Small intestine (tissue), 16 donors: ENCODE measurements at places on chromosomes 1 and 21.

DNA sequence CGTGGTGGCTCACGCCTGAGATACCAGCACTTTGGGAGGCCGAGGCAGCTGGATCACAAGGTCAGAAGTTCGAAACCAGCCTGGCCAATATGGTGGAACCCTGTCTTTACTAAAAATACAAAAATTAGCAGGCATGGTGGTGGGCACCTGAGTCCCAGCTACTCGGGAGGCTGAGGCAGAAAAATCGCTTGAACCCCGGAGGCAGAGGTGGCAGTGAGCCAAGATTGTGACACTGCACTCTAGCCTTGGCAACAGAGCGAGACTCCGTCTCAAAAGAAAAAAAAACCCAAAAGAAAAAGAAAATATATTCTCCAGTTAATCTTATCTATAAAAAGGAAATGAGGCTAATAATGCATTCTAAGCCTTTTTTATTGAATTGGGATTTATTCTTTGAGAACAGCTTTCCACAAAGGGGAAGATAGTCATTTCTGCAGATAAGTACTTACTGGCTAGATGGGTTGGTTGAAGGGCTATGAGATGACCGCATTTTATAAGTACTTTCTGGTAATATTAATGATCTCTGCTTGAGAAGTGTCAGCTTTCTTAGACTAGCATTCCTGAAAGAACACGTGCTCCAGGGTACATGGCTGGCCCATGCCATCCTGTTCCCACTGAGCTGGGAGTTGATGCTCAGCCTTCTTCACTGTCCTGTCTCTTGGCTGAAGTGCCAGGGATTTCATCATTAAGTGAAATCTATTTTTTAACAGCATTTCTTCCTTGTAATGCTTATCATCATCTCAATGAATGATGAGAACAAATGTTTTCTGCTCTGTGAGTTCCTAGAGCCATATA lies 57.9 kb downstream of the SASS6 start:
- DNase-seq: no peak

GRCh38 chr1:9086045-9086444 lies 16.6 kb upstream of the SLC2A5 start:
- DNase-seq: no peak

DNA sequence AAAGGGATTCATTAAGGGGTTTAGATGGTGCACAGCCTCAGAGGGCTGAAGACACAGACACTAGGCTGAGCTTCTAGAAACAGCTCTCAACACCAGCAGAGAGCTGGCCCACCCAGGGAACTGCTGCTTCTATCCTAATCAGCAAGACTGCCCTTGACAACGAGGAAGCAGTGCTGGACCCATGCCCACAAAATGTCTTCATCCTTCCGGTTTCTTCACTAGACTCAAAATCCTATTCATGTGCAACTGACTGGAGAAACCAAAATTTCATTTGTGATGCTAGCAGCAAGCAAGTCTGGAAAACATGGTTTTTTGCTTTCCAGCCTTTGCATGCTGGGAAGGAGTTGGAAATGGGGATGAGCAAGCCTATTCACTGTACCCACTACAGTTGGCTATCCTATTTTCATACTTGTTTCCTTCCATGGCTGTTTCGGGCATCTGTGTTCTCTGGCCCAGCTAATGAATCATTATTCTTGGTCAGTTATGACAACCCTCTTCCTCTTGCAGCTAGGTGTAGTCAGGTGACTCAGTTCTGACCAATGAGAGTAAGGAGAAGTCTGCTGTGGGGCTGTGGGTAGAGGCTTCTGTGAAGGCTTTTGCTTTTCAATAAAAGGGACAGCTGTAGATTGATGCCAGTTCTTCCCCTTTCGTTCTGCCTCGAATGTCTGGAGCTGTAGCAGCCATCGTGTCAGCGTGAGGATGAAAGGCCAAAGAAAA lies 14.6 kb upstream of the TMEM61 start:
- DNase-seq: no peak

- no peak for DNase-seq
Measured at GRCh38 chr1:227131193-227131592, 187.1 kb downstream of the CDC42BPA start.

DNA sequence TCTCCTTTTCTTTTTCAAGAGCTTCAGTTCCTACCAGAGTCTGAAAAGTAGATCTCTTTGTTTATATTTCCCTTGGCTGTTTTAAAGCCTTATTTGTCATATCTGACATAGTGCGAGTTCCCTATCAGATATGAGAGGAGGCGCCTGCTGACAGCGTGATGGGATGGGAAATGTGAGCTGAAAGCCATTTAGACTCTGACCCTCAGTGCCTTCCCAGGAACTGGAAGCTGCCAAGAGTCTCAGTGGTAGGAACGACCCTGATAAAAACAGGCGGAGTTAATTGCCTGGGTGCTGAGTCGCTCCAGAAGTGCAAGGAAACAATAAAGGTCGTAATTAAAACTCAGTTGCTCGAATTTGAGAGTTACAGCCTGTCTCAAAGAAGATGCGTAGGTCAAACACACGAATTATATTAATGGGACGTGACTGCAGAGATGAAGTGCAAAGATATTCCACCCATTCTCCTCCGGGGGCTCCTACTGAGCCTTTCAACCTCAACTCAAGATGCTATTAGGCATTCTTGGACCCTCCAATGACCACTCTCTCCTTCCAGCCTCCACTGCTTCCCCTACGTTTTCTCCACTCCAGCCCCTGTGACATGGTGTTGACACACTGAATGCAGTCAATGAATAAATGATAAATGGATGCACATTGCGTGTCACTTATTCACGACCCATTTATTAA lies 84.6 kb downstream of the KAZN start:
- DNase-seq: peak; percentile 80

DNA sequence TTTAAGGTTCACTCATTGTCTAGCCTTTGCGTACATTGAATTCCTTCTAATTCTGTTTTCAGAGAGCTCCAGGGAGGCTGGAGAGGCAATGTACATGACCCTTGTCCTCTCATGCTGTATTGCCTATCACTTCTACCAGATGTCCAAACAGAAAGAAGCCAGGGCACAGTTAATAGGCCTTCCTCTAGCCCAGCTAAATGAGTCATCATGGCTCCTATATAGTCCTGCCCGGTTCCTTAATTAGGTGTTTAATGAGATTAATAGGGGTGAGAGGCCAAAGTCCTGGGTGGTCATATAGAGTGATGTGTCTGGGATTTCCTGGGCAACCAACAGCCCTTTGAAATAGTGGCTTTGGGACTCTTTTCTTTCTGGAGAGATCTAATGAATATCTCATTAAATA lies 76.3 kb downstream of the ZSCAN20 start:
- DNase-seq: no peak

DNA sequence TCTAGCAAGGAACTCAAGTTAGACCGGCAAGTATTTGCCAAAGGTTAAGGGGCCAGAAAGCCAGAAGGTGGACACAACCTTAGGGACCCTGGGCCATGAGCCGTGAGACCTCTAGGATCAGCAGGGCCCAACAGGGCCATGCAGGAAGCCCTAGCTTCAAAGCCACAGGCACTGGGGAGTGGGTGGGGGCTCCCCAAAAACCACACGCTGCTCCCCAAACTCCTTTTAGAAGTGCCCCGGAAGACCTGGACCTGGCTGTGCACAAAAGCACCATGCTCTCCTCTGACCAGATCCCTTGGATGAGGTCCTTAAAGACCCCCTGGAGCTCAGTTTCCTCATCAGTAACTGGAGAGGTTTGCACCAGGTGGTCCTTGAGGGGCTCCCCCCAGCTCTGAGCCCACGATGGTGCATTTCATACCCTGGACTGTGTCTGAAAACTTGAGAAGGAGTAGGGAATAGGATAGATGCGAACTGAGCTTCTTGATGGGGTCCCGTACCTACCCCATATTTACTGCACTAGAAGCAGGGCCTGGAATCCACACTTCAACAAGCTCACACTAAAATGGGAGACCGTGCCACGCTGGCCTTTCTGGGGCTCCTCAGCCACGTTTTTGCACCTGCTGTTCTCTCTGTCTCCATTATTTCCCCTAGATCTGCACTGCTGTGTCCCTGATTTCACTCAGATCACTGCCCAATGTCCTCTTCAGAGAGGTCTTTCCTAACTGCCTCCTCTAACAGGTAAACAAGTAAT lies 40.6 kb upstream of the LBR start:
- no peak for DNase-seq

DNA sequence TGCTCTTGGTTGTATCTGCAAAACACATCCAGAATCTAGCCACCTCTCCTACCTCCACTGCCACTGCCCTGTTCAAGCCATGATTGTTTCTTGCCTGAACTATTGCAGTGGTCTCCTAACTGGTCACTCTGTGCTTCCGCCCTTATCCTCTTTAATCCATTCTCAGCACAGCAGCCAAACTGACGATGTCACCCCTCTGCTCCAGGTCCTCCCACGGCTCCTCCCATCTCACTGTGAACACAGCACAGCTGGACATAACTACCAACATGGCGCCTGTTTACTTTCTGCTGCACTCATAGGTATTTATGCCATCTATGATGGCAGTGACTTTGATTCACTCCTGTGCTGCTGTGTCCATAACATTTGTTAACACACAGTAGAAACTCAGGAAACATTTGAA lies 406.7 kb downstream of the DISC1 start:
- DNase-seq: no peak

DNA sequence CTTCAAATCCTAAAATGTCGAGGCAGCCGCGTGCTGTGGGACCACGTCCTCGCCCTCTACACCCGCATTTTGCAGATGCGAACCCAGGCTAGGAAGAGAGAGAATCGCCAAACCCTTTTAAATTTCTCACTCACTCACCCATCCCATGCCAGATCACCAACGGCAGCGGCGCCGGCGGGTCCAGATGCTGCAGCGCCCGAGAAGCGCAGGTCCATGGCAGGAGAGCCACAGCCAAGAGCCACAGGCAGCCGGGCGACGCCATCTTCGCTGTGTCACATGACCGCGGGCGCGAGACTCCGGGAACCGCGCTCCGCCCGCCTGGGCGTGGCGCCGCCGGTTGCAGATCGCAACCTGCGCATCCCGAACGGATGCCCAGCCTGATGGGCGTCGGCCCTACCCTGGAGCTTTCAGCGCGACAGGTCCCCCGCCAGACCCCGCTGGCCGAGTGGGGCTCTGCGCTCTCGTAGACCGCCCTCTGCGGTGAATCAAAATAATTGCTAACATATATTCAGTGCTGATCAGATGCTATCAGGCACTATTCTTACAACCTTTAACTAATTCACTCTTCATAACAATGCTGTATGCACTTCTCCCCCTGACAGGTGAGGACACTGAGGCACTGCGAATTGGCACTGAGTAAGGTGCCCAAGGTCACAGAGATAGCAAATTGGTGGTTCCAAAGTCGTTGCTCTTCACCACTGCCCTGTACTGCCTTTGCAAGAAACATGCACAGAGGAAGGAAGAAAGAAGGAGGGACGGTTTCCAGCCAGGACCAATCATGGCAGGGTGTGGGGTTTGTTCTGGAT lies at the start of gene PPT1:
Gene PPT1, minus strand, starts transcription at position 276 of the 806 bp plus-strand sequence. Its CDS starts 14 bp downstream, at position 262.
- DNase-seq: peak; percentile 73

DNA sequence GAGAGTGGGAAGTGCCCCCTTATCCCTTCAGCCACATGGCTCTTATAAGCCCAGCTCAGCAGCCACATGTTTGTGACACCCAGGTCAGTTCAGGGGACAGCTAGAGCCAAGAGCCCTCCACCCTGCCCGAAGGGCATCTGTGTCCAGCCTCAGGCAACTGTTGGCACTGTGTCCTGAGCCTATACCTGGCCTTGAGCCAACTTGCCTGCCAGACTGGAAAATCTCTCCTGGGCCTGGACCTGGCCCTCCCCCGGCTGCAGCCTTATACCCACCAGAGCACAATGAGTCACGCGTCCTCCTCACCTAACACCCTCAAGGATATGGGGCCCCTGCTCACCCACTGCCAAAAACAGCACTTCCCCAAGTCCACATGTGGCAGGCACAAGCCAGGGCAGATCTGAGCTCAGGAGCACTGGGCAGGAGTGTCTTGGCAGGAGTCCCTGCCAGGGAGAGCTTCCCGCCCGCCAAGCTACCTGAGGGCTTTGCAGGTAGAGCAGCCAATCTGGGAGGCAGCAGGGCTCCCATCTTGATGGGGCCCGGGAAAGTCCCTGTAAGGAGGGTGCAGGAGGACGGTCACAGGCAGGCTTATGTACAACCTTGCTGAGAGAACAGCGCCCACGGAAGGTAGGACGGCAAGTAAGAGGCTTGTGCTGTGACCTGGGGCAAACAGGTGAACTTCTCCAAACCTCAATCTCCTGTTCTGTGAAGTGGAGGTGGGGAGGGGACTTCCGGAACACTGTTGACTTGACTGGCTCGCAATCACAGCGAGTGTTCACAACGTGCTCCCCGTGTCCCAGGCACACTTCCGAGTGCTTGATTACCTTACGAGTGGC lies 19.8 kb upstream of the HSPG2 start:
- peak; percentile 81 for DNase-seq

GRCh38 chr1:151855933-151856332 lies 2.4 kb upstream of the THEM5 start:
- no peak for DNase-seq

DNA sequence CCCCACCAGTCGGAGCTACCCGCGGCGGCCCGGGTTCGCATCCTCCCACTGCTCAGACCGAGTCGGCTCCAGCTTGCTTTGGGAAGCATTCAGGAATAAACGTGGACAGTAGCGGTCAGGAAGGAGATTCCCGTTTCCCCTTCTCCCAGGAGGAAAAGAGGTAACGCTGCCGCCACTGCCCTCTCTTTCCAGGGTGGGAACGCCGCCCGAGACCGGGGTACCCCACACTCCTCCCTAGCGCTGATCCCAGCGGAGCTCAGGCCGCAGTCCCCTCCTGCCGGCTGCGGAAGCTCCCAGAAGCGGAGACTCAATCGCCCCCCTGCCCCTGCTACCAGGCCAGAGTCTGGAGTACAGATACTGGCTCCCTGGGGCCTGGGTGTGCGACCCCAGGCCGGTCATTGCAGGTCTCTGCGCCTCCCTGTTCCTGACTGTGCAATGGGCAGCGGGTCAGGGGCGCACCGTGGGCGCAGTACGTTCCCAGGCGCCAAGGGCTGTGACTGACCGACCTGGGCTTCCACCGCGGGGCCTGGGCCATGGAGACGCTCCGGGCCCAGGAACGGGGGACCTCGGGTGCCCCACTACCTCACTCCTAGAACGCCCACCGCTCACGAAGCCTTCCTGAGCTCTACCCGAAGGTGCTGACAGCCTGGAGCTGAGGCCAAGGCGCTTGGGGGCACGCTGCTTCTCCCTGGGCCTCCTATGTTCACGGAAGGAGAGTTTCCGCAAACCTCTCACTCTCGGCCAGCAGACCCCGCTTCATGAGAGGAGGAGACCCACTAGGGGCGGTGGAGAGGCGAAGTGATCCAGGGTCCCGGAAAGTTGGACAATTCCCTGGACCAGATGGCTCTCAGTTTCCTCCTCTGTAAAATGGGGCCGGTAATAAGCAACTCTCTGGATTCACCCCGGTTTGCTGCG lies 7.8 kb downstream of the DMRTA2 start:
- DNase-seq: no peak

GRCh38 chr1:10734962-10735544 lies 61.4 kb downstream of the CASZ1 start:
- DNase-seq: peak; percentile 21

- DNase-seq: no peak
Measured at GRCh38 chr1:156684227-156684782, 7.1 kb upstream of the NES start.

- DNase-seq: peak; percentile 64
Measured at GRCh38 chr1:86703696-86704457, 499 bp upstream of the SH3GLB1 start.

GRCh38 chr1:47901001-47901575 lies 96.1 kb downstream of the TRABD2B start:
- no peak for DNase-seq

- no peak for DNase-seq
Measured at GRCh38 chr21:15421947-15422346, 307.8 kb upstream of the USP25 start.
